ENCODE measurements at places on chromosomes 16 and 17.

- DNase-seq = peak; percentile 56
Observed at GRCh38 chr17:17416007-17416399, 60.8 kb upstream of the MED9 start.

GRCh38 chr16:17168181-17168580 is 302.6 kb downstream of the XYLT1 start:
- DNase-seq = no peak

DNA sequence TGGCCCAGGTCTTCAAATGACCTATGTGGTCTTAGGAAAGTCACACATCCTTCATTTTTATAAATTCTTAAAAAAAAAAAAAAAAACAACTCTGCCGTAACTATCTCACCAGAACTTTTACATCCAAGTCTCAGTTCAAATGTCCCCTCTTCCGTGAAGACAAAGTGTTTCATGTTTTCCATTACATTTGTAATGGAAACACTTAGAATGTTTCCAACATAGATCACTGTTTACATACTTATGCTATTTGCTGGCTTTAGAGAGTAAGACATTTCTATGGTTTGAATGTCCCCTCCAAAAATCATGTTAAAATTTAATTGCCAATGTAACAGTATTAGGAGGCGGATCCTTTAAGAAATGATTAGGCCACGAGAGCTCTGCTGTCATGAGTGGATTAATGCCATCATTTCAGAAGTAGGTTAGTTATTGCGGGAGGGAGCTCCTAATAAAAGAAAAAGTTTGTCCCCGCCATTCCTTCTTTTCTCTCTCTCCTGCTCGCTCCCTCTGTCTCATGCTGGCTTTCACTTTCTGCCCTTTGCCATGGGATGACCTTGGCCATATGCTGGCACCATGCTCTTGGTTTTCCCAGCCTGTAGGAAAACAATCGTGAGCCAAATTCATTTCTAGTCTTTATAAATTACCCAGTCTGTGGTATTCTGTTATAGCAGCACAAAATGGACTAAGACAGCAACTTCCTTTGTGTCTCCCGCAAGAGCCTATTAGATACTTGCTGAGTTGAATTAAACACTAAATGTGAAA is 887.8 kb upstream of the SOX9 start:
- DNase-seq = no peak

DNA sequence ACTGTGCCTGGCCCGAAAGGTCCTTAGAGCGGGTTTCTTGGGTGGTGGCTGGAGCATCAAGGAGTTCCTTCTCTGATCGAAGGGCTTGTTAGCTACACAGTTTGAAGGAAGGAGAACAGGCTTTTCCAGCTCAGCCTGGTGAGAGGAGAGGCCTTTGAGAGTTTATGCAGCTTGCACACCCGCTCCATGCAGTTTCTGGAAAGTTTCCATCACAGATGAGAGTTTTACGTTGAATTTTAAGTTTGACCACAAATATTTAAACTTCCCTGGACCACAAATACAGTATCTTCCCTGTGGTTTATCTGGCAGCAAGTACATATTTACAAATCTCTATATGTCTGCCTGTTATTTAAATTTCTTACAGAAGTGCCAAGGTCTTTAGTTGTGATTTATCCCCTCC is 56.8 kb downstream of the HIC1 start:
- no peak for DNase-seq

DNA sequence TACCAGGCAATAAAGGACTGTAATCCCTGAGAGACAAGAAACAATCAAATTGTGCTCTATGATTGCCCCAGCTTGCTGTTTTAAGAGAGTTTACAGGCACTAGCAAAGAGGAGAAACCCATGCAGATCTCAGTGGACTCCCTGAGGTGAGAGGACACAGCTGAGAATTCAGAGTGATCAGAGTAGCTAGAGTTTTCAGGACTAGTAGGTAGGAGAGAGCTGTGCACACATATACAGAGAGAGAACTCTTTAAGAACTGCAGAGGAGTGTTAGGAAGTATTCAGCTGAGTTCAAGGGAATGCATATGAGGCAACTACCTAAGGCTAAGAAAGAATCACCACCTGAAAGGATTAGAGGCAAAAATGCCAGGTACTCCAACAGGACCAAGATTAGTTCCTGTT is 904.8 kb downstream of the CDH8 start:
- DNase-seq = no peak

DNA sequence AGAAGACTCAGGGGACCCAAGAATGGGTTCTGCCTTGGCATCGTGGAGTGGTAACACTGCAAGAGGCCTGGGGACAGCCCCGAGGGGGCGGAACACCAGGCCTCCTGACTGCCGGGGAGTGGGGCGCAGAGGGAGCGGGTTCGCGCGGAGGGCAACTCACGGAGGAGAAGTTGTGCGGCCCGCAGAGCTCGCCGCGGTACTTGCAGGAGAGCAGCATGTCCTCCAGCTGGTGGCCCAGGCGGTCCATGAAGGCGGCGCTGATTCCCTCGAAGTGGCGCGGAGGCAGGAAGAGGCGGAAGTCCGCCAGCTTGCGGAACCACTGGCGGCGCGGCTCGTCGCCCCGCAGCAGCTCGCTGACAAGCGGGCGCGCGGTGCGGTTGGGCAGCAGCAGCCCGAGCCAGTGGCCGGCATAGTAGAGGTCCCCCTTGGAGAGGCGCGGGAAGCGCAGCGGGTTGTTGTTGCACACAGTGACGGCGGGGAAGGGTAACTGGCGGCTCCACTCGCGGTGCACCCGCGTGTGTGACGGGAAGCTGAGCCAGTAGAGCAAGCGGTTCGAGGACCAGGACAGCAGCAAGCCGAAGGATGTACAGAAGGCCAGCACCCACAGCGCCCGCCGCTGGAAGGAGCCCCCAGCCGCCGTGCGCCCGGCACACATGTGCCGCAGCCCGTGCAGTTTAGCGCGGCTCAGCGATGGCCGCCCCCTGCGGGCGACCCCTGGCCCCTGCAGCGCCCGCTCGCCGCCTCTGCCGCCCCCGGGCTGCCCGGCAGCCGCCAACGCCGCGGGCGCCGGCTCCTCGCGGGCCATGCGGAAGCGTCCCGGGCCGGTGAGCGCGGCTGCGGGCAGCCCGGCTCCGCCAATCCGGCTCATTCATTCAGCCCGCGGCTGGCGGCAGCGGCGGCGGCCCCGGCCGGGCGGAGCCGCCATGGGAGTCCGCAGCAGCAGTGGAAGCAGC is 1.6 kb downstream of the ASIC2 start:
- DNase-seq = no peak

GRCh38 chr17:14777291-14777690 is 476.4 kb downstream of the HS3ST3B1 start:
- DNase-seq = no peak

DNA sequence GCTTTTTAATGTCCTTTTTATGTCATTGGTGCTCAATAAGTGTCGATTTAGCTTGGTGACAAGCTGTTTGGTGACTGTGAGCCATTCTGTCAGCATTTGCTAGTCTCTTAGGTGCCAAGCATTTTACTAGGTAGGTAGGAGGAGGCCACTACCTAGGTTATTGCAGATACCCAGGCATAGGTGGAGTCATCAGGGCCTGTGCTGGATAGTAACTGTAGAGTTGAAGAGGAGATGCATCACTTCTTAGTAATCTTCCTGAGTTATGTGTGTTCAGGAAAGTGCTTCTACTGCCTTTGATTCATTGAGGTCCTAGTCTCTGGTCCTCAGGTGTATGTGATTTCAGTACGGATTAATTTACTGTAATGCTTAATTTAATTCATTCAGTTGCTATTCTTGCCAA is 17.7 kb downstream of the USP10 start:
- DNase-seq = no peak

DNA sequence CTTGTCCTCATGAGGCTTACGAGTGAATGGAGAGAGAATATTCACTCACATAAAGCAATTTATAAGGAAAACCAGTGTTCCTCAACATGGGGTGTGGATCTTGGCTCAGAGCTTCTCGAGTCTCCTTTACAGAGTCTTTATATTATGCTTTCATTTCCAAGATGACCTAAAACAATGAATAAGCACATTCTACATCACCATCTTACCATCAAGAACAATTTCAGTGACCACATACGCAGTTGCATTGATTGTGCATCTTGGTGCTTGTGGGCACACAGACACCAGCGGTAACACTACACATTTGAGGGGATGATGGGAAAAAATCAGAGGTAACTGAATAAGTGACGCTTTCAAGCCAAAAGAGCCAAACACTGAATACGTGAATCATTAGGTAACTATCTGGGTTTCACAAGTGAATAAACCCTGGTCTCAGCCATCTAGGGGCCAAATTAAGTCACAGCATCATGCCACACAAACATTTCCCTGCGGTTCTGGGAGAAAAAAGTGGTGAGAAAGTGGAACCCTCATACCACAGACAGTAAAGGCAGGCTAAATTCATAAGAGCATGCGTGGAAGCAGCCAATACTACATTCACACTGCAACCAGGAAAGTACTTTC is 9.4 kb downstream of the CWC25 start:
- peak; percentile 43 for DNase-seq

- no peak for DNase-seq
Observed at GRCh38 chr16:20791923-20792612, 14.2 kb downstream of the ERI2 start.

DNA sequence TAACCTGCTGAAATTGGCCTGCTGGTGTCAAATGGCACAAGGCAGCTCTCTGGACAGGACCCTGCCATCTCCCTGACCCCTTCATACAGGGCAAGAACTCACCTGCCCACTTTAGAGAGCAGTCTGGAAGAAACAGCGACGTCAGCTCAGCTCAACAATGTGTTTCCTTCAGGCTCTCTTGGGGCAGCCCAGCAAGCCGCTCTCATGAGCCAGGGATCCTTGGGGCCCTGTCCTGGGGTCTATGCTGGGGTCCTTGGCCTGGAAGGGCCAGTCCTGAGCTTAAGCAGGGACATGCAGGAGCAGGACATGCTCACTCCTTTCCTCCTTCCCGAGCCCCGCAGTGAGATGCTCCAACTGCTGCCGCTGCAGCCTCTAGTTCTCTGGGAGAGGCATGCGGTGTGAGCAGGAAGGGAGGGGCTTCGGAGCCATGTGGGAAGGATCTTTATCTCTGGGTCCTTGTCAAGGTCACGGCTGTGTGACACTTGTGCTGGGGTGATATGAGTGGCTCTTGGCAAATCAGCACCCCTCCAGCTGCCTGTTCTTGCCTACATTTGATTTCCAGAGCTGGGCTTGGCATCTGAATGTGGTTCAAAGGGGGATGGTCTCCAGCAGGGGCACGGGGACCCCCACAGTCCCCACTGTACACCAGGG is 3.4 kb downstream of the C1QTNF1 start:
- no peak for DNase-seq

DNA sequence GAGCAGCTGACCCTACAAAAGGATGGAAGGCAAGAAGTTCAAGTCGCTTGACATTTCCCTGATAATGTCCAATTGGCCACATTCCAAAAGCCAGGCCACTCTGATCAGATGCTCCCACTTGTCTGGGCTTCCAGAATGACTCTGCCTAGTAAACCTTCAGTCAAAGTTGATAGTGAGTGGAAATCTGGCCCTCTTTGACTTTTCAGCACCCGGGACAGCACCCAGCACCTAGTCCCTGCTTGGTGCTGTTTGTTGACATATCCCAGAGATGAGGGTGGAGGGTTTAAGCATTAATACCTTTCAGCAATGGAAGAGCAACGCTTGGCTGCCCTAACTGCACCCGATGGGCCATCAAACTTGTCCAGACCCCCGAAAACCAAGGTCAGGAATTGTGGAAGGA is 131.3 kb downstream of the AIPL1 start:
- DNase-seq = no peak

All from CD4-positive, alpha-beta T cell treated with Interleukin-10 for 1 hour (primary cell).